ENCODE measurements at places on chromosomes 5 and 9. TPM values are rescaled to one million over a fixed set of nuclear protein-coding genes. Genes with fewer than 3 reads are reported as not detected.

- H3K27me3 ChIP-seq, result no peaks in the 10 kb centered on the region
- no peak for DNase-seq
- peak overlapping the region; percentile 17 for H3K27ac ChIP-seq
- peaks cover 17% of the 10 kb centered on the region for H3K36me3 ChIP-seq
- H3K4me3 ChIP-seq, result no peak overlapping the region
These were observed 18.0 kb upstream of the MRNIP start for GRCh38 chr5:179876610-179876952.

DNA sequence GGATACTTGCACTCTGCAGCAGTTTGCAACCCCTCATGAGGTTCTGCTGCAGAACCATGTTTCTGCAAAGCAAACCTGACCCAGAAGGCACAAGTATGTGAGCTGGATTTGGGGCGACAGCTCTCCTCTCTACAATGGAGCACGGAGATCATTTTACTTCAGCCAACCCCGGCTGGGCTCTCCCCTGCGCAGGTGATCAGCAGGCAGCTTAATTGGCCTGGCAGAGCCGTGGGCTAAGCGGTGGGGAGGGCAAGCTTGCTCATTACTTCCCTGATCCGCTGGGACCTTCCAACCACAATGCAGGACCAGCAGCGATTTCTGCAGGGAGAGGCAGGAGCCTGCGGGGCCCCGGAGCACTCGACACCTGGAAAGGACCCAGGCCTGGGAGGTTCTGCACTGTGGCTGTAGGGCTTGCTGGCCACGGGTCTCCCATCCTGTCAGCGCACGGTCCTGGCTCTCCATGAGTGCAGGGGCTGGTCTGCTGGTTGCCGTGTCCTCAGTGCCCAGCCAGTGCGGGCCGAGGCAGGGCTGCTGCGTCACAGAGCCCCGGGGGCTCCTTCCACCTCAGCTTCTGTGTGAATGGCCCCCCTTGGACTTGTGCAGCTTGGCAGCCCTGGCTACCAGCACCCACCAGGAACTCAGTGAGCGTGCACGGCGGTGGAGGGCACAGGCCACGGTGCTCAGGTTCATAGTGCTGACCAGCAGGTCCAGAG lies 51.8 kb upstream of the RAPGEF1 start:
- no peaks in the 10 kb centered on the region for H3K36me3 ChIP-seq
- peaks cover 28% of the 10 kb centered on the region for H3K27me3 ChIP-seq
- no peak overlapping the region for H3K4me3 ChIP-seq
- DNase-seq, result no peak

GRCh38 chr5:133232011-133232410 lies 180.2 kb downstream of the HSPA4 start:
- no peaks in the 10 kb centered on the region for H3K27me3 ChIP-seq
- no peak for DNase-seq
- H3K4me1 ChIP-seq, result no peaks in the 10 kb centered on the region

GRCh38 chr5:177314376-177315342 lies 3.0 kb upstream of the MXD3 start:
- no peak overlapping the region for H3K4me3 ChIP-seq
- DNase-seq, result no peak
- H3K27me3 ChIP-seq, result no peaks in the 10 kb centered on the region
- H3K4me1 ChIP-seq, result peaks cover 11% of the 10 kb centered on the region
- H3K27ac ChIP-seq, result no peak overlapping the region
- H3K36me3 ChIP-seq, result peaks cover 6% of the 10 kb centered on the region

DNA sequence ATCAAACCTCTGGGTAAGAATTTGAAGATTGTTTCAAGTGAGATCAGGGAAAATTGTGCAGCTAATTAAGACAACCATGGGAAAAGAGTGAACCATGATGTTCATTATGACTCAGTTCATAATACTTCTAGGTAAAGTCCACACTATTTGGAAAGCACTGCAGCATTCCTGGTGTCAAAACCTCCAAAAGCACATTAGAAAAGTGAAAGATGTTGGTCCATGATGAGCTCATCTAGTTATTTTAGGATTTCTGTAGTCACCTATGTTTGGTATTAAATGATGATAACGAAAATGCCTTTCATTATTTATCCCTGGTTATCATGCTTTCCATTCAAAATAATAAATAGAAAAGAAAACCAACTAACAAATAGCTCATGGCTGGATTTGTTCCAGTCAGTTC lies 49.1 kb downstream of the PTCD2 start:
- peaks cover 18% of the 10 kb centered on the region for H3K4me1 ChIP-seq
- no peaks in the 10 kb centered on the region for H3K36me3 ChIP-seq
- H3K4me3 ChIP-seq, result no peak overlapping the region
- no peaks in the 10 kb centered on the region for H3K27me3 ChIP-seq
- H3K27ac ChIP-seq, result no peak overlapping the region

Gene ARHGEF39
- 11.9 TPM for total RNA-seq

Gene PSIP1
- 148 TPM for total RNA-seq

Gene RNF130
- total RNA-seq, result 34.9 TPM
